ENCODE measurements at places on chromosomes 12 and 14.

GRCh38 chr12:66763467-66763866, 84.6 kb upstream of the GRIP1 start:
- no peak for DNase-seq

GRCh38 chr12:98213556-98213955, 301.8 kb upstream of the TMPO start:
- no peak for DNase-seq

GRCh38 chr12:53198486-53199110, 8.5 kb downstream of the ITGB7 start:
- no peak for DNase-seq

GRCh38 chr12:94957006-94957405, 46.5 kb downstream of the NDUFA12 start:
- DNase-seq = no peak

- DNase-seq = no peak
These were observed 31.8 kb upstream of the CLEC4E start for GRCh38 chr12:8572507-8572906.

- no peak for DNase-seq
These were observed 118.0 kb downstream of the KTN1 start for GRCh38 chr14:55698051-55698450.

DNA sequence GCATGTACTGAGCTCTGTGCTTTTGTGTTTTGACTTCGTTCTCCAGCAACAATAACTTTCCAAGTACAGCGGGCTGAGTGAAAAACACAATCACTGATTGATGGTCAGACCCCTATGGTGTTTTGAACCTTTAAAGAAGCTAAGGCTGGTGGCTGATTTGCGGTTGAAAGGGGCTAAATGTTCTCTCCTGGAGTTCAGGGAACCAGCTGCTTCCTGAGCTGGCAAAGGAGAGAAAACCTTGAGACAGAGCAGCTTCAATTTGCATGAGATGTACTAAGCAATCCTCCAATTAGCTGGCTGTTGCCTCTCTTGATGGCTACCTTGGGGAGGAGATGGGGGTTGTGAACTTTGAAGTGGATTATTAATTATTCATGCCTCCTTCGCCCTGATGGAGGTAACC, 546.7 kb upstream of the SEL1L start:
- DNase-seq = no peak

GRCh38 chr14:50230701-50231474, 490 bp downstream of the SOS2 start:
- DNase-seq = peak; percentile 50

DNA sequence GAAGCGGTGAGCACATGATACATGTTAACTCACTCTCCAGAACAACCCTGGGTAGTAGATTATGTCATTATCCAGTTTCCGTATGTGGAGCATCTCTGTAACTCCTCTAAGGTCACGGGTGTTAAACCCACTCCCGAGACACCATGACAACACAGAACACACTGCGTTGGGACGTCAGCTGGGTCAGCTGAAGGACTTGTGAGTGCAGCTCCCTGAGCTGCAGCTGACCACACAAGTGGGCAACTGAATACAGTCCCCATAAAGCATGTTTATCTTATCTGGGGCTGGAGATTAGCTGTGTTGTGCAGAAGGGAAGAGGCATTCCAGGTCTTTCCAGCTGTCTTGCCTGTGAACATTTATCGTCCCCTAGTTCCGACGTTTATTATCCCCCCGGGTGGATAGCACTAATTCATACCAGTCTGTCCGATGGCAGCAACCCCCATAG, 211.5 kb downstream of the CHST11 start:
- DNase-seq = no peak
